ENCODE measurements at places on chromosomes 3 and 15.

- no peak for DNase-seq
Measured at GRCh38 chr15:51193526-51193925, 98.8 kb upstream of the TNFAIP8L3 start.

DNA sequence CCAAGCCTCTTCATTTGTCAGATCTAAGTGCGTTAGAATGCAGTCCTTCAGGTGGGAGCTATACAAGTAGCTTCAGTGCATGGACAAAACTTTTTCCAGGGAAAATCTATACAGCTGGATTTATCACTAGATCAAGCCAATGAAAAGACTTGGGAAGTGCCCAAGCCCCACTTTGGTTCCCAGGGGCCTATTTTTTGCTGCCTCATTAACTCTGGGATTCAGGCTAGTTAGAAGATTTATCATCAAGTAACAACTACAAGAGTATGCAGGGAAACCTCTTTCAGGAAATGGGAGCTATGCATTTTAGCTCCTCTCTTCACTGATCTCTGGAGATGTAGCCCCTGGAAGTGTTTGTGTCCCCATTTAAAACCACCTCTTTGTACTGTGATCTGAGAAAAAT is 908.8 kb downstream of the SQOR start:
- no peak for DNase-seq

DNA sequence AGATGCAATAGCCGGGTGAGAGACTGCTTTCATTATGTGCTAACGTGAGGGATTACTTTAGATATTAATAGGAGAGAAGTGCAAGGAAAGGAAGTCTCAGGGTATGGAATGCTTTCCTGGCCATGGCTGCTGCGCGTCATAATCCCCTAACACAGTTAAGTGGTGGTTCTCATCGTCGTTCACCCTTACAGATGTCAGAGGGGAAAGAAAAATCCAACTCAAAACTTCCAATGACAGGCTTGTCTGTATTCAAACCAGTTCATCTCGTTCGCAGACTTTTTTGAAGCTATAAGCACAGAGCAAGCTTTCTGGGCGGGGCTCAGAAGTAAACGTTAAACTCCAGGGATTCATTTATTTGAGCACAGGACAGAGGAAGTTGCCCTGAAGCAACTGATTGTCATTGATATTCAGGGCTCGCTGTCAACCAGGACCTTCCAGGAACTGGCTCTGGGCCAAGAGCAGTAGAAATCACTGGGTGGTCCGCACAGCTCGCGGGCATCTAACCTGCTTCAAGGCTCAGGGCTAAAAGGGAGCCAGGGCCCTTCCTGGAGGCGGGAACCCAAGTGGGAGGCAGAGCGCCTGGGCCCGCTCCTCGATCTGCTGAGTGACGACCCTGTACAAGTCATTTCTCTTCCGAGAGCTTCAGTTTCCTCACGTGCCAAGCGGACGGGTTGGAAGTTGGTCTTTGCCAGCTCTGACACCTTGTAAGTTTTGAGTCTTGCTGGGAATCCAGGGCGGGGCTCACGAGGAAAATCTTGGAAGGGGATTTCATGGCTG is 1.1 kb upstream of the LPP start:
- no peak for DNase-seq

- no peak for DNase-seq
Measured at GRCh38 chr3:50289130-50289529, 3.1 kb downstream of the IFRD2 start.

- DNase-seq, result peak; percentile 4
Measured at GRCh38 chr3:24640330-24640877, 145.8 kb upstream of the THRB start.

- DNase-seq, result peak; percentile 61
Measured at GRCh38 chr15:99059010-99059981, 45.6 kb upstream of the SYNM start.

GRCh38 chr3:165254812-165255211 is 58.6 kb upstream of the SLITRK3 start:
- DNase-seq, result no peak

Measured in putamen (tissue), 1 donor.